ENCODE measurements at places on chromosomes 1 and 21.
A peak's percentile ranks its signal among the peaks of the same experiment; 100 is the strongest.

DNA sequence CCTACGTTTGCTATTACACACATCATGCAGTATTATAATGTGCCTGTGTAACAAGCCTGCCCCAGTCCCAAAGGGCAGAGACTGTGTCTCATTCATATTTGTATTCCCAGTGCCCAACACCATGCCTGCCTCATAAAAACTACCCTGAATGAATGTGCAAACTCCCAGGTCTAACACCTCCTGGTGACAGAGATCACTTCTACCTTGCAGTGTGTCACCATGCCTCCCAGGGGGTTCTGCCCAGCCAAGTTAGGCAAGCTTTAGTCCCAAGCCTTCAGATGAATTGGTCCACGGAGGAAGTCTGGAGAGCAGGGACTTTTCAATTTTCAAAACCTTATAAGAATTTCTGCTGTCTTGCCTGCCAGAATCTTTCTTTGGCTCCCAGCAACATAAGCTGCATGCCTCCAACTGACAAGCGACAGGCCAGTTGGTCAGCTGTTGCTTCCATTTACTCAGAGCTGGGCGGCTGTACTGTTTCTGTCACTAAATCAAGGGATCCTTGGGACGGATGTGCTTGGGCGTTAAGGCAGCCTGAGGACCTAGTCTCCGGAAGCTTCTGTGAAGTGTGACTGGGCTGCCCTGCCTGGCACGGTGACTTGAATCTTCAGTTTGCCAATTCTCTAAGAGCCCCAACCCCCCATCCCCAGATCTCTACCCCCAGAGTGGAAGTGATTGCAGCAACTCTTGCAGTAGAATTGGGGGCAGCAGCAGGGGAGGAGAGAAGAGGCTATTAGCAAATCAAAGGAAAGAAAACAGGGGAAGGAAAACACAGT lies 1.2 kb downstream of the RXRG start:
- ATAC-seq = no peak

- no peak for ATAC-seq
These were observed 51.1 kb upstream of the LDLRAP1 start for GRCh38 chr1:25492323-25492722.

DNA sequence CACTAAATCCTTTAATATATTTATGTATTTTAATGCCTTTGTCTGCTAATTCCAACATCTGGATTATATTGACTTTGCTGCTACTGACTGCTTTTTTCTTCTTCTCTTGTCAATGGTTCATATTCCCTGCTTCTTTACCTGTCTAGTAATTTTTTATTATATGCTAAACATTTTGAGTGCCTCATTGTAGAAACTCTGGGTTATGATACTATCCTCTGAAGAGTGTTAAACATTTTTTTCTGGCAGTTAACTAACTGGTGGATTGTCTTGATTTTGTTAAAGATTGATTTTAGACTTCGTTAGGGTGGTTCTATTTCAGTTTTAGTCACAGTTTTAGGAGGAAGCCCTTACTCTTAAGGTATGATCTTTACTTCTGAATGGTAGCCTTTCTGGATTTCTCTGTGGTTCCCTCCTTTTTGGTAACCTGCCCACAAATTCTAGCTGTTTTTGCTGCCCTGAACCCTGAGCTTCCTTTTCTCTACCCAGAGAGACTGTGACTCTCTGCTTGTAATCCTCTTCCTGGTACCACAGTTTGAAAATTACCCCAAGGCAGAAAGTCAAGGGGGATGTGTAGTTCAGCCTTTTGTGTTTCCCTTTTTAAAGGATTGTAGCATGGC lies 81.9 kb downstream of the DHRS3 start:
- ATAC-seq = no peak

DNA sequence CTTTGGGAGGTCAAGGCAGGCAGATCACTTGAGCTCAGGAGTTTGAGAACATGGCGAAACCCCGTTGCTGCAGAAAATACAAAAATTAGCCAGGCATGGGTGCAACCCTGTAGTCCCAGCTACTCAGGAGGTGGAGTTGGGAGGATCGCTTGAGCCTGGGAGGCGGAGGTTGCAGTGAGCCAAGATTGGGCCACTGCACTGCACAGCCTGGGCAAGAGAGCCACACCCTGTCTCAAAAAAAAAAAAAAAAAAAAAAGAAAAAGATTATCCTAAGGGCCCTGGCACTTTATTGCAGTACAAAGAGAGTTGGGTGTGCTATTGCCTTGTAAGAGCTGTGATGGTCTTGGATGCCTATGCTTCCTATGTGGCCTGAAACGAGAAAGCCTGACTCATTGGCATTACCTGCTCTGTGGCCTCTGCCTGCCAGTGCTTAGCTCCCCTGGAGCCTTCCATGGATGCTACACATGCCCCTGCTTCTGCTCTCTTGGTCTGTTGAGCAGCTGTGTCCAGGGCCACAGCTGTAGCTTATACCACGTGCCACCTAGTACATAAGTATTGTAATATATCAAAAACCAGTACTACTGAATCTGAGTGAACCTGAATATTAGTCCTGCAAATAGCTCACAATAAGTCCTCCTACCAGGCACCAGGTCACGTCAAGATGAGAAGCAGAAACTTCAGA lies 45.8 kb downstream of the DNAJC6 start:
- no peak for ATAC-seq

DNA sequence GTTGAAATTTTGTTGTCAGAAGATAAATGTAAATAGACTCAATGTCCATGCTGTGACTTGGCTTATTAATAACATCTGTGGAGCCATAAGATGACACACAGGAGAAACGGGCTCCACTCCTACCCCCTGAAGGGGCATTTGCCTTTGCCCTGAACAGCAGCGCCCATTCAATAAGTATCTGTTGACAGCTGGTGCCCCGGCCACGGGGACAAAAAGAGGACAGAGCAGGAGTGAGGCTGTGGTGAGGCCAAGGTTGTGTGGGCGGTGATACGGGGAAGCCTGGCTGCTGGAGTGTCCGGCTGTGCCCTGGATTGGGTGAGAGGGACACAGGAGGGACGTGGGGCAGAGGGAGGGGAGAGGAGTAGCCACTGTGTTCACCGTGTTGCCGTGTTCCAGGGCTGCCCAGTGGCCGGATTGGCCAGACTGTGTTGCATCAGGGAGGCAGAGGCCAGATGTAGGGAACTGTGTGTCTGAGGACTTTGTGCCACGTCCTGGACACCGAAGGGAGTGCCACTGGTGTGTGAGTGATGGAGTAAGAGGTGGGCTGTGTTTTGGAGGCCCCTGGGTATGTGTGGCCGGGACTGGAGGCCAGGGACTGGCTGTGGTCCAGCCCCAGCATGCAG lies 15.1 kb downstream of the PRMT2 start:
- no peak for ATAC-seq

- ATAC-seq = no peak
These were observed 10.9 kb downstream of the PEAR1 start for GRCh38 chr1:156904187-156904959.

GRCh38 chr21:41369105-41369919 lies 7.5 kb downstream of the MX2 start:
- peak; percentile 44 for ATAC-seq

GRCh38 chr1:172616636-172617035 lies 42.3 kb upstream of the FASLG start:
- ATAC-seq = no peak

GRCh38 chr1:175494011-175494554 lies 249.3 kb downstream of the TNR start:
- ATAC-seq = no peak

- ATAC-seq = no peak
These were observed 149.3 kb downstream of the HUNK start for GRCh38 chr21:32022146-32022545.

GRCh38 chr1:100730130-100730529 lies 10.6 kb downstream of the VCAM1 start:
- no peak for ATAC-seq

- ATAC-seq = no peak
These were observed 403 bp upstream of the C1orf122 start for GRCh38 chr1:37807220-37807554.

DNA sequence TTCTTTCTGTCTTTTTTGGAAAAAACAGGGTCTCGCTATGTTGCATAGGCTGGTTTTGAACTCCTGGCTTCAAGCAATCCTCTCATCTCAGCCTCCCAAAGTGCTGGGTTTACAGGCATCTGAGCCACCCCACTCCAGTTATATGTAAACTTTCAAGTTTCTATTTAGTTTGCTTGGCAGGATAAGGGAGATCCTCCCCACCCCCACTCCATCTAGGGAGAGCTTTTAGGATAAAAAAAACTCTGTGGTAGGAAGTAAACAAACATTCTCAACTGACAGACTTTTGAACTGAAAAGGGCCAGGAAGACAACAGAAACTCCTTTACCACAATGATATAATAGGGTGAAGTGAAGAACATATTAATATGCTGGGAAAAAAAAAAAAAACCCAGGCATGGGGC lies 41.0 kb upstream of the ZNF326 start:
- ATAC-seq = no peak

DNA sequence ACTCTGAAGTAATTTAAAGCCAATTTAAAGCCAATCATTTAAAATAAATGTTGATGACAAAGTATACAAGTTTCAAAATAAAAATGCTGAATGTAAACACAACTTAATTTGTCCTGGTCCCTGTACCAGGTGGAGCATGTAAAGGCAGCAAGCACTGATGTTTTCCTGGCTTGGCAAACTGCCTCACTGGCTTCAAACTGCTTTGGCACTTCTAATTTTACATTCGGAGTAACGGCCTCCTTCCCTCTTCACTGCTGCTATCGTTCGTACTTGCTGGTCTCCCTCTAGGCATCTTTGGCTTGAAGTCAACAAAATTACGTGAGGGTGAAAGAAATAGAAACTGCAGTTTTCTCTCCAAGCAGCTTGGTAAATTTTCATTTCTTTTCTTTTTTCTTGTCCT lies 287.9 kb downstream of the LTN1 start:
- no peak for ATAC-seq

GRCh38 chr1:72011721-72012120 lies 270.6 kb downstream of the NEGR1 start:
- ATAC-seq = no peak

- no peak for ATAC-seq
These were observed 45.3 kb downstream of the SLC66A1 start for GRCh38 chr1:19357299-19357986.

DNA sequence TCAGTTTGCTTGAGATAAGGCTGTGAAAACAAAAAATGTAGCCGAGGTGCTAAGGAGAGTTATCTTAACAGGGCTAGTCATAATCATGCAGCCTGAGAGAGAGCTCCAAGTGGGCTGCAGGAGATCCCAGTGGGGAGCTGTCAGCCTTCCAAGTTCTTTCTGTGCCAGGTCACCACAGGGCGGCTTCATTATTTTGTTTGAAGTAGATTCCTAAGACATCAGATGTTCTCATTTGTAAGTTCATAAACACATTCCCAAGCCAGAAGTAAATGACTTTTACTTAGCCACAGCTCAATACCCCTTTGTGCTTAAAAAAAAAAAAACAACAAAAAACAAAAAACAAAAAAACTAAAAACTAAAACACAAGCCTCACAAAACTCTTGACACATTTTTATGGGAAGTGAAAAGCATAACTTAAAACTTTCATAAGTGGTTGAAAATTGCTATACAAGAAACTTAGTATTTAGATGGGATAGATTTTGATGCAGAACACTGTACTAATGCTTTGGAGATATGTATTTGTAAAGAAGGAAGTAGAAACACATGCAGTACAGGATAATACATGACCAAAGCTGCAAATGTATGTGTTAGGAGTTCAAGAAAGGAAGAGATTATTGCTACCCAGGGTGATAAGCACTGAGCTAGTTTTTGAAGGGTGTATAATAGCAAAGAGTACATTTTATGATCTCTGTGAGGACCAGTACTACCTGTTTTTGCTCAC lies 8.6 kb downstream of the CDC14A start:
- no peak for ATAC-seq

DNA sequence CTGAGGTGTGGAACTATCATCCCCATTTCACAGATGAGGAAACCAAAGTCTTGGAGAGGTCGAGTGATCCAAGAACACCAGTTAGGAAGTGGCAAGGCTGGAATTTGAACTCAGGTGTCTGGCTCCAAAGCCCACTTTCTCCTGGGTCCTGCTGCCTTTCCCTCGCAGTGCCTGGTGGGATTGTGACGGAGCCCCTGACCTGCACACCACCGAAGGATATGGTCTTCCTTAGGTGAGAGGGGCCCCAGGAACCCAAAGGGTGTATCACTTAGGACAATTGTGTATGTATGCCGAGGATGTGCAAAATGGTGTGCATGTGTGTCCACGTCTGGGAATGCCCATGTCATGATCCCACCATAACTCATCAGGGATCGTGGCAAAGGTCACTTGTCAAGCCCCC lies 392.7 kb downstream of the MATN1 start:
- no peak for ATAC-seq

- ATAC-seq = no peak
These were observed 18.8 kb downstream of the AVPR1B start for GRCh38 chr1:206098242-206098919.

DNA sequence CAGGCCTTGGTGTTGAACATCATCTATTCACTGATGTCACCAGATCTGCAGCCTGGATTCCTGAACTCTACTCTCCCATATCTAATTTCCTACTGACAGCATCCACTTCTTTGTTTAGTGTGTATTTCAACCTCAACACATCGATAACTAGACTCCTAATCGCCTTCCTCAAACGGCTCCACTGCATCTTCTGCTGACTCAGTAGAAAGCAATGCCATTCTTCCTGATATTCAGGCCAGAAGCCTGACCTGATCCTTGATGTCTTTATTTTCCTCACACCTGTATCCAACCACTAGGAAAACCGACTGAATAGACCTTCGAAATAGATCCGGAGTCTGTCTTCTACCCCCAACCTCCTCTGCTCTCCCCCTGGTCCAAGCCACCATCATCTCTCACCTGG lies 466.9 kb downstream of the PCP4 start:
- ATAC-seq = no peak

- peak; percentile 98 for ATAC-seq
These were observed 203.0 kb downstream of the TOMM20 start for GRCh38 chr1:234925440-234926263.

GRCh38 chr1:87830432-87830978 lies 501.8 kb downstream of the LMO4 start:
- no peak for ATAC-seq

DNA sequence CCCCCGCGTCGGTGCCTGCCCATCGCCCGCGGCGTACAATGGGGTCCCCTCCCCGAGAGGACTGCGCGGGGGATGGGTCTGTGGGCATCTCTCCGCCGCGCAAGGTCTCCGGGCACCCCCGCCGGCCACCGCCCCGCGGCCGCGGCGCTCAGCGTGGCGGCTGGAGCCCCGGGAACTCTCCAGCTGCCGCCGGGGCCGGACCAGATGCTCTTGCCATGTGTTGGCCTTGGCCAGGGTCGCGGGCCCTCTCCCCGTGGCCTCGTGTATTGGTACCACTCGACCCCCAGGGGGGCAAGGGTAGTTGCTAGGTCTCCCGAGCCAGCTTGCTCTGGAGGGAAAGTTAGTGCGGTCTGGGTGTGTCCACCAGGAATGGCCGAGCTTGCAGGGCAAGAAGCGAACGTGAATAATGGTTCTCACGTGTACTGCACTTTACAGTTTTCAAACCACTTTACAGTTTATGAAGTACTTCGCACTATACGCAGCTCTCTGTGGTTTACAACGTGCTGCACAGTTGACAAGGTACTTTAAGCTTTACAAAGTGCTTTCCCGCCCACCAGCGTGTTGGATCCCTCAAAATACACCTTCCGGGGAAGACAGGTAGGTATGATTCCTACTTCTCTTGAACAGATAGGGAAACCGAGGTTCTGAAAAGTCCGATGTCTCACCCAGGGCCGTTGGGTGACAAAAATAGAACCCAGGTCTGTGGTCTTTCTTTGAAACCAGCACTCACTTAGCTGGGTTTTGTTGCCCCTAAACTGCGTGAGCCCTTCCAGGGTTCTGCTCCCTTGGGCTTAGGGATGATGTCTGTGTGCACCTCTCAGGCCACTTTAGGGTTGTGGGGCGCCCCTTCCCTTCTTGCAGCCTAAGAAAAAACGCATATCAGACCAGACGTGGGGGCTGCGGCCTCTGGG lies 1.2 kb downstream of the EPHB2 start:
- peak; percentile 43 for ATAC-seq

Measured in SK-N-SH treated with all-trans-retinoic acid at 6 μM for 48 hours (cell line).